ENCODE measurements at places on chromosomes 2 and 18.
A peak's percentile ranks its signal among the peaks of the same experiment; 100 is the strongest.

- no peak for DNase-seq
These were observed 7.1 kb downstream of the THAP4 start for GRCh38 chr2:241629762-241630435.

GRCh38 chr2:32009516-32010256, 1.1 kb downstream of the MEMO1 start:
- peak; percentile 70 for DNase-seq

DNA sequence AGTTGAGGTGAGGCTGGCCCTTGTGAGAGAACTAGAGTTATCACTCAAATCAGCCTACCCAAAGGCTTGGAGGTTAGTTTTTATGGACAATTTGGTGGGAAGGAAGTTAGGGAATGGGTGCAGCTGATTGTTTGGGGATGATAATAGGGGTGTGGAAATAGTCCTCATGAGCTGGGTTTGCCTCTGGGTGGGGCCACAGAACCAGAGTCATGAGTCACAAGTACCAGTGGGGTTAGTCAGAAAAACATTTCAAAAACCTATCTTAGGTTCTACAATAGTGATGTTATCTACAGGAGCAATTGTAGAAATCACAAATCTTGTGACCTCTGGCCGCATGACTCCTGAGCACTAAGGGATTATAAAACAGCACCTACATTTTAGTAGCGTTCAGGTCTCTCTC, 630.1 kb upstream of the PIK3C3 start:
- peak; percentile 38 for DNase-seq

DNA sequence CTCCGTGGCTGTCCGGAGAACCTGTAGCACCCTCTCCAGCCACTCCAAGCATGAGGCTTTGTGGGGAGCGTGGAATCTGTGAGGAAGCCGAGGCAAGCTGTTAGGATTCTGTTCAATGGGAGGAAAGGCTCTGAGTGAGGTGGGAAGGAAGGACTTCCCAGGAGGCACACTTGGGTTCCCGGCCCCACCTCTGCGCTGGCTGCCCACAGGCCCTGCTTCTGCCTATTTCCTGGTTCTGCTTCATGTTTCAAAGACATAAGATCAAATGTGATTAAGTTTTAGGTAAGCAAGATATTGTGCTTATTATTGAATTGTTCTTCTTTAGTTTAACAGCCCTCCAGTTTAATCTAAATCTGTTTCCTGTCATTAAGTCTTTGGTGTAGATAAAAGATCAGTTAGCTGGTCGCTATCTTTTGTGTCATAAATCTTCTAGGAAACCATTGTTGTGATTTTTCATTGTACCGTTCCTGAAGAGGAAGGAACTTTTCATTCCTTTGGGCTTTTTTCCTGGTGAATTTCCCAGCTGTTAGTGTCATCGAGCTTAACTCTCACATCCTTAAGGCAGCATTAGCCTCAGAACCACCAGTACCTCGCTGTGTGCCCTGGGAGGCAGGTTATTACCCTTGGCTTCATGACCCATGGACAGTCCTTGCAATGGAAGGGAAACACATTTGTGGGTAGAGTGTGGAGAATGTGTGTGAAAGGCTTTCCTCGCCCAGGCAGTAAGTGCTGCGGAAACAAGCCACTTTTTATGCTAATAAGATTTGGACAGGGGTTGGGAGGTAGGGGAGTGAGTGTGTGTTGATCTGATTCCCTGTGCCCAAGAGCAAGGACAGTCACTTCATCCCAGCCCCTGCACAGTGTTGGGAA, 61.9 kb upstream of the ALPP start:
- no peak for DNase-seq

GRCh38 chr18:9915291-9916076, 1.7 kb downstream of the VAPA start:
- DNase-seq, result no peak

GRCh38 chr2:47528455-47528854, 125.5 kb downstream of the MSH2 start:
- no peak for DNase-seq

DNA sequence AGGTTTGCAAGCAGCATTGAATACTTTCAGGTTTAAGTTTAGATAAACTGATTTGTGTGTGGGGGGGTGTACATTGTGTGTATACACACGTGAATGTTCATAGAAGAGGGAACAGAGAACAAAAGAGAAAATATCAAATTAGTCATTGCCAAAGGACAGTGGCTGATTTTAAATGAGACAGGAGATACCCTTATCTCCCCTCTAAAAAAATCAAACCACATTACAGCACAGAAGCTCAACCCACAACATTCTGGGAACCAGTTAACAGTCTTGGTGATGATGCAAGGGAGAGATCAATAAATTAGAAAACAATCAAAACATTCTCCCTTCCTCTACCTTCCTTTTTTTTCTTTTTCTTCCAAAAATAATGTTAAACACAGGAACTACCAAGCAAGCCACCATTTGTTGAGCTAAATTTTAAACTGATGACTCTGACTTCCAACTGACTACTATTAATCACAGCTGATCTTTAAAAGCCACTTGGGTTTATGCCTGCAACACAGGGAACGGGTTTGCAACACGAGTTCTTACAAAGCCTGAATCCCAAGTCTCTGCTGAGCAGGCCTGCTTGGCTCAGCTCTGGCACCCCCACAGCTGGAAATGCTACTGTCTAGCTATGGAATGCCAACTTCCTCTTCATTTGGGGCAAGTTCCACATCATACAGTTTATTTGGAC, 119.2 kb upstream of the ACVR1C start:
- peak; percentile 39 for DNase-seq

DNA sequence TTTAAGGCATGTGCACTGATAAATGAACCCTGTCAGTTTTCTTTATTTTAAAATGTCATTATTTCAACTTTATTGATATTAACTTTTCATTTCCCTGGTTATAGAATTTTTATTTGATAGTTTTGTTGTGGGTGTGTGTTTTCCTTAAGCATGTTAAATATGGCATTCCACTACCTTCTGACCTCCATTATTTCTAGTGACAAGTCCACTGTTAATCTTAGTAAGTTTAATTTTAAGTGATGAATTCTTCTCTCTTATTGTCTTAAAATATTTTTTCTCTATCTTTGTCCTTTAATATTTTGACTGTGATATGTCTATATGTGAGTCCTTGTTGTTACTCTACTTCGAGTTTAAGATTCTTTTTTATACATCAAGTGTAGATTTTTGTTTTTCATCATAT, 685.7 kb downstream of the GALR1 start:
- no peak for DNase-seq

- DNase-seq, result no peak
These were observed 97.7 kb downstream of the TMEM17 start for GRCh38 chr2:62408241-62408677.

DNA sequence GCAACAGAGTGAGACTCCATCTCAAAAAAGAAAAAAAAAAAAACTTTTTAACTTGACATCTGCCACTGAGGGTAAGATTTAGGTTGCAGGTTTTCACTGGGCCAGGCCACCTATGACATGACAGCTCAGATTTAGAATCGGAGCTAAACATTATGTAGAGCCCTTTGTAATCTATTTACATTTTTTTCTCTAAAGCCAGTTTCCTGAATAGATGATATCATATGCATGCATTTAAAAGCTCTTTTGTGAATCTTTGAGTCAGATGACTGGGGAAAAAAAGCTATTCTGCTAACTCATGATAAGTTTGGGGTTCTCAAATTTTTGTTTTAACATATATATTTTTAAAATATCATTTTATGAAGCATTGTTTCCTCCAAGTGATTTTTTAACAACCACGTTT, 21.3 kb downstream of the PRKAG3 start:
- peak; percentile 29 for DNase-seq

GRCh38 chr2:62300925-62301324, 105.0 kb downstream of the B3GNT2 start:
- DNase-seq, result no peak

- DNase-seq, result peak; percentile 53
These were observed 72.5 kb downstream of the SH3BP4 start for GRCh38 chr2:235024191-235024860.

DNA sequence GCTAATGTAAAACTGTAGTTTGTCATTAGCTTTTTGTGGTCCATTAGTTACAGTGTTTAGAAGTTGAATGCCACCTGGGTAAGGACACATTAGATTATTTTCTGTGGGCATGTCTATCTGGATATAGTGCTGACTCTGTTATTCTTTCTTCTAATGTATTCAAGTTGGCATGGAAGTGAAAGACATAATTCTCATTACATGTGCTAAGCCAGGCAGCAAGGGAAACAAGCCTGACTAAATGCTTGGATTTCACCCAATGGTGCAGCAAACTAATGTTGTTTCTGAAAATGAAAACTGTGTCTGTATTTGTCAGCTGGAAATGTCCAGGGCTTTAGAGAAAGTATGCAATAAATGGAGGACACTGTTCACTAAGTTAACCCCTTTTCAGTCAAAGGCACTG, 100.7 kb downstream of the NUP35 start:
- peak; percentile 64 for DNase-seq

DNA sequence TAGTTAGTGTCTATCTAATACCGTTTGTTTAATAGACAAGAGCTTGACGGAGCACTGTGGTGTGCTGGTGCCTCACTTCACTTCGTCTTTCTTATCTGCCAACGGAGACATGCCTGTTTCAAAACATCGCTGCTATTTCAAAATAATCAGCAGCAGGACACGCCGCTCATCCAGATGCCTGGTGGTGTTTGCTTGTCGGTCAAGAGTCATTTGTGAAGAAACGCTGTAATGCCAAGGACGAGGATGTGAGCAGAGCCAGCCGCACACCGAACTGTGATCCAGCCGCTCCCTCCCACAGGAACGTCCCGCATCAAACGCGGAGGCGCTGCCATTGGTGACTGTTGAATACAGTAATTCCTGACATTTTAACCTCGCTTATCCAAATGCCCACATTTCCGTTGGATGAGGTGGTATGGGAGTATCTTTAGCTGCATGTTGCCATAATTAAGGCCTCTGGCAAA, 432.4 kb downstream of the FBXO15 start:
- DNase-seq, result no peak

DNA sequence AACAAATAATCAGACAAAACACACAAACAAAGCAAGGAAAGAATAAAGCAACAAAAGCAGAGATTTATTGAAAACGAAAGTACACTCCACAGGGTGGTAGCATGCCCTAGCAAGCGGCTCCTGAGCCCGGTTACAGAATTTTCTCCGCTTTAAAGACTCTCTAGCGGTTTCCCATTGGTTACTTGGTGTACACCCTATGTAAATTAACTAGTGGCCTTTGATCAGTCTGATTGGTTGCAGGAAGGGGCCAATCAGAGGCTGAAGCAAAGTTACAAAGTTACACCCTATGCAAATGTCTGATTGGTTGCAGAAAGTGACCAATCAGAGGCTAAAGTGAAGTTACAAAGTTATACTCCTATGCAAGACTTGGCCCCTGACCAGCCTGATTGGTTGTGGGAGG, 242.9 kb downstream of the LDLRAD4 start:
- DNase-seq, result no peak

DNA sequence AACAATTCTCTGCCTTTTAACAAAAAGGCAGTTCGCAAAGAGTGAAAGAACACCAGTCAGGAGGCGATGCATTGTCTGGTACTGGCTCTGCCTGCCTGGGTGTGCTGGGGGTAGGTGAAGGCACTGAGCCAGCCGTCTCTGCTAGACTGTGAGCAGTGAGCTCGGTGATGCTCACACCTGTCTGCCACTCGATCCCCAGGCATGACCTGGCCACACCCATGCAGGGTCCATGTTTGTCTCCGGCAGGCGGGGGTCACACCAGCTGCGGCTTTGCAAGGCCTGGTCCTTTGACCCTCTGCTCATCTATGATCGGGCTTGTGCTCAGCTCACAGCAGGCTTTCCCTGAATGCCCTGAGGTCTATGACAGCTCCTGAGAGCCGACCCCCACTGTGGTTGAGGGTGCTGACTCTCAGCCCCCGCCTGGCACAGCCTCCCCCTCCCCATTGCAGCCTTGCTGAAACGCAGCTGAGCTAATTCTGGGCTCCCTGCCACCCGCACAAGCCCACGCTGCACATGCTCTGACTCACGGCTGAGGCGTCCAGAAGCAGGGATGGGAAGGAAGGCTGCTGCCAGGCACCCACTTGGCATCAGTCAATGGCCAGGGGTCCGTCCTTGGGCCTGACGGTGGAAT, 23.7 kb downstream of the CRACDL start:
- peak; percentile 93 for DNase-seq

GRCh38 chr2:31694444-31694843, 113.7 kb upstream of the SRD5A2 start:
- DNase-seq, result peak; percentile 20

DNA sequence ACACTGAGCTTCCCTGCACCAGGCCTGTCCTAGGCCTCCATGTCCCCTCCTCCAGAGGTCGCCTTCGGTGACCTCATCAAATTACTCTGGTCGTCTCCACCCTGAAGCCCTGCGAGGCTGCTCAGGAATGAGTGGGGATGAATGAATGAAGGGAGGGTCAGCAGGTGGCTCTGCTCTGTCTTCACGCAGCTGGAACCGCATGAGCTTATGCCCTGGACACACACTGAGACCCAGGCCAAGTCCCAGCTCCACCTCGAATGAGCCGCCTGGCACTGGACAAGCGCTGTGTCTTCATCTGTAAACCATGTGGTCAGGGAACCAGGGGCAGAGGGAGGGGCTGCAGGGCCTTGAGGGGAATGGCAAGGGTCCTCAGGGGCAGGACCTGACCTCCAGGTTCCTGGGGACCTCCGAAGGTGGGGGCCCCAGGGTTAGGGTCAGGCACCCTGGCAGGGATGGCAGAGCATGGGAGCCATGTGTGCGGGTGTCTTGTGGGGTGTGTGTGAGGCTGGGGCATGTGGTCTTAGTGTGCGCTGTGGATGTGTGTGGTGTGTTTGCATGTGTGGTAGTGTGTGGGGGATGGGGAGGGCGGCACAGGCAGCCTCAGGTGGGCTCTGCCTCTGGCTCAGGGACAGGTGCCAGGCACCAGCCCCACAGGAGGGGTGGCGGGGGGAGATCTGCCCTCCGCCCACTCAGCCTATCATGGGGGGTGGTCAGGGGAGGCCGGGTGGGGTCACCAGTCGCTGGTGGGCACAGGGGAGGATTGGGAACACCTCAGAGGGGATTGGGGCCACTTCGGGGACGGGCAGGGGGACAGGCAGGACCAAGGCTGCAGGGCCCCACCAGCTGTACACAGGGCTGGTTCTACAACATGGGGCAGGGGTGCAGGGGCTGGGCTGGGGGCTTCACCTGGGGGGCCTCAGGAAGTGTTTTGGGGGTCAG, 13.9 kb downstream of the ODC1 start:
- no peak for DNase-seq

DNA sequence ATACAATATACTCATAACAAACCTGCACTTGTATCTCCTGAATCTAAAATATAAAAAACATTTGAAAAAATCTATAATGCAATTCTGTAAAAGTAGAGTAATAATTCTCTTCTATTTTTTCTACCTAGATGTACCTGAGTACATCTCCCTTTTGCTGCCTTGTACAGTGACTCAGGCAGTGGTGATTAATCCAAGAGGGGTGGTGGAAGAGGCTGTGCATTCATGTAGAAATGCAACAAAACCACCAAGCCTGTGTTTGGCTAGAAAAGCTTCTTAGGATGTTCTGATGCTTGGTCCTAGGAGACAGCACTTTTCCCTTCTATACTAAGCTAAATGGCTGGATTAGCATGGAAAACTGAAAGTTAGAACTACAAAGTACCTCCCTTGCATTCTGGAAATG, 245.8 kb downstream of the DPP10 start:
- no peak for DNase-seq

- peak; percentile 14 for DNase-seq
These were observed 38.1 kb downstream of the ST8SIA5 start for GRCh38 chr18:46718501-46719341.

All from adipocyte (in vitro differentiated cells).